ENCODE measurements at places on chromosomes 1 and 21.

GRCh38 chr1:48472638-48473037 is 634 bp upstream of the SPATA6 start:
- no peak for DNase-seq

DNA sequence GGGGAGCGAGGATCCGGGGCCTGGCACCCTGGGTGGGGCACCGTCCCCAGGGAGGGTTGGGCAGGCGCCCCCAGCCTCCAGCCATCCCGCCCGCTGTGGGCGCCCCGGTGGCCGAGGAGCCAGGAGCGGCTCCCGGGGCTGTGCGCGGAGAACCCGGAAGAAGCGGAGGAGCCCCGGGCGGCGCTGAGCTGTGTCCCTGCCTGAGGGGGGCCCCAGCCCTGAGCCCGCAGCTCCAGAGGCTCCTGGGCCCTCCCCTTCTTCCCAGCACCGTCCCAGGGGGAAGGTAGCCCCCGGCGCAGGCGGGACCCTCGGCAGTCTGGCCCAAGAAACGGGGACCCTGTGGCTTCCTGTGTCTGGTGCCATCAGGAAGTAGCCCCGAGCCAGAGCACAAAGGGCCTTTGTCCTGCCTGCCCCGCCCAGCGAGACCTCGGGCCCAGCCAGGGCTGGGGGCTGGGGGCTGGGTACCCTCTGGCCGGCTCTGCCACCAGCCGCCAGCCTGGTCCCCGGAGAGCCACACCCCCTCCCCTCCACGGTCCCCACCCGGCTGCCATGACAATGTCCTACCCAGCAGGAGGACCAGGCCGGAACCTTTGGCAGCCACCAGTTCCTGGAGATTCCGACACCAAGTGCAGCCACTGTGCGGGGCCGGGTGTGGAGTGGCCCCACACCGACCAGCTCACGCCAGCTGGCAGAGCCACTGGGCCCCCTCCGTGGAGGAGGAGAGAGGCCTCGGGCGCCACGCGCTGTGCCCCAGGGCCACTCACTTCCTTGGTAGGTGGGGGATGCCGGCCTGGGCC is 15.6 kb upstream of the TTLL10 start:
- DNase-seq: peak; percentile 48

DNA sequence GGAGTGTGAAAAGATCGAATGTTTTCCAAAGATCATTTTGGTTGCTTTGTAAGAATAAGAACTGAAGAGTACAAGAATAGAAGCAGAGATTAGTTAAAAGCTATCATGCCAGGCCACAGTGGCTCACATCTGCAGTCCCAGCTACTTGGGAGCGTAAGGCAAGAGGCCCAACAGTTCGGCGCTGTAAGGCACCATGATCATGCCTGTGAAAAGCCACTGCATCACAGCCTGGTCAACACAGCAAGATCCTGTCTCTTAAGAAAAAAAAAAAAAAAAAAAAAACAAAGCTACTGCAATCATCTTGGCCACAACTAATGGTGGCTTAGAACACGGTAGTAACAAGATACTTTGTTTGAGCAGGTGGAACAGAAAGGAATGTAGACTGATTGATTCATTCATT is 116.2 kb downstream of the EIF4G3 start:
- no peak for DNase-seq

DNA sequence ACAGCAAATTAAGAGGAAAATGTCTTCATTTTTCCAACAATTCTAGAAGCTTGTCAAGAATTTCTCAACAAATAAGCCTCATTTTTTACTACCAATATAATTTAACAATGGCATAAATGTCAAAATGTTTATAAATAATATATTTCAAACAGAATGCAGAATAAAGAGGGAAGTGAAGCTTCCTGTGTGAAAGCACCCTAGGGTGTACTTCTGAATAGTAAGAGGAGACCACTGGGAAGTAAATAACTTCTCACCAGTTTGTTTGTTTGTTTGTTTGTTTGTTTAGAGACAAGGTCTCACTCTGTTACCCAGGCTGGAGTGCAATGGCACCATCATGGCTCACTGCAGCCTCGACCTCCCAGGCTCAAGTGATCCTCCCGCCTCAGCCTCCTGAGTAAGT is 244.3 kb downstream of the SLC45A1 start:
- no peak for DNase-seq

- peak; percentile 24 for DNase-seq
Measured at GRCh38 chr1:175757381-175758015, 14.1 kb upstream of the TNR start.

GRCh38 chr1:209585672-209586071 is 2.2 kb downstream of the CAMK1G start:
- no peak for DNase-seq

DNA sequence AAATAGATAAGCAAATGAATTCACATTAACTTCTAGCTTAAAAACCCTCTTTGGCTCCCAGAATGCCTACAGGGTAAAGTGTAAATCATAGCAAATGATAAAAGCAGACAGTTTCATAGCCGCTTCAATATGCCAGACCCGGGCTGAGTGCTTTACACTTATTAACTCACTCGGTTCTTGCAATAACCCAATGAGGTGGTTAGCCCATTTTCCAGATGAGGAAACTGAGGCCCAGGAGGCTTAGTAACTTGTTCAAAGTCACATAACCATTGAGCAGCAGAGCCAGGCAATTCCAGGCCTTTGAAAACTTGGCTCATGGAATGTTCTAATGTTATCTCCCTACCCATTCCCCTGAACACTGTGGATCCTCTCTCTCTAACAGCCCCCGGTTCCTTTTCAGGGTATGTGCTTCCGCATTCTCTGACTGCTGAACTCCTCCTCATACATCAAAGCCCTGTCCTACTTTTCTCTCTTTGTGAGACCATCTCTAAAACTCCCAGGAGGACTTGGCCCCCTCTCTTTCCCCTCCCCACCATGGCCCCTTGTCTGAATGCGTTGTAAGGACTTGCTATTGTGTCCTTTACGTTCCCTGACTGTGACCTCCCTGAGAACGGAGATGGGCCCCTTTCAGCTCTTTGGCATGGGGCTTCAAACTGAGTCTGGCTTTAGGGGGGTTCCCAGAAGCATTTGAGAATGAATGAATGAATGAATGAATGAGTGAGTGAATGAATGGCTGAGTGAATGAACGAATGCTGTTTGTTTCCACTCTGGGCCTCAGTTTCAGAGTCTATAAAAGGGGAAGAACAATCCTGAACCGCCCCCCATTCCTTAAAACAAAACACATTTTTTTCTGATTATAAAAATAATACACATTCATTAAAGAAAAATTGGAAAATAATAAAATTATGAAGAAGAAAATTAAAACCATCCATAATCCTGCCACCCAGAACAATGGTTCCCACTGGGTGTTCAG is 15.6 kb upstream of the RUNX3 start:
- no peak for DNase-seq

GRCh38 chr1:26067432-26067911 is at the start of gene TRIM63:
TSS of gene TRIM63 (minus strand) at chr1:26067630. CDS start at chr1:26067494, 136 bp downstream.
- no peak for DNase-seq

GRCh38 chr1:172246521-172247390 is 173.7 kb upstream of the C1orf105 start:
- DNase-seq: no peak

- DNase-seq: no peak
Measured at GRCh38 chr1:219067350-219067712, 106.3 kb upstream of the LYPLAL1 start.

- no peak for DNase-seq
Measured at GRCh38 chr1:235018161-235018560, 110.5 kb downstream of the TOMM20 start.

GRCh38 chr1:211535346-211535745 is 43.4 kb upstream of the RD3 start:
- no peak for DNase-seq

DNA sequence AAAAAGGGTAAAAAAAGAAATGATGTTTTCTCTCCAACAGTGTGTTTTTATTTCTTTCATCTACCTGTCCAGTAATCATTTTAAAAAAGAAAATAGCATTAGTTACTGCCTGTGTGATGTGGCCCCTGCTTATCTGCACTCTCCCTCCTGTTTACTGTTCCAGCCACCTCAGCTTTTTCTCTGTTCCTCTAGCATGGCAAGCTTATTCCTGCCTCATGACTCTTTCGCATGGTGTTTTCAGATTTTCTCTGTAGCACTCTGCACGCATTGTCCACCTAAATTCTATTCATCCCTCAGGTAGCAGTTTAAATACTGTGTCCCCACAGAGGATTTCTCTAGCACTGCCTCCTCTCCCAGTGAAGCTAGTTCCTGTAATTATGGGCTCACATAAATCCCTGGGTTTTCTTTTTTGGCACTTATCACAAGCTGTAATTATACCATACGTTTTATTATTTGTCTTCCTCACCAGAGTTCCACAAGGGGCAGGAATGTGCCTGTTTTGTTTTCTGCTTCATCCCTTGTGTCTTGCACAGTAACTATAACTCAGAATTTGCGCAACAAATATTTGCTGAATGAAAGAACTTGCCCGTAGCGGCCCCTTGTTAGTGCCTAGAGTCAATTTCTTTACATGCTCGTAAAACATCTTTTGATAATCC is 51.4 kb upstream of the LRIG2 start:
- no peak for DNase-seq

DNA sequence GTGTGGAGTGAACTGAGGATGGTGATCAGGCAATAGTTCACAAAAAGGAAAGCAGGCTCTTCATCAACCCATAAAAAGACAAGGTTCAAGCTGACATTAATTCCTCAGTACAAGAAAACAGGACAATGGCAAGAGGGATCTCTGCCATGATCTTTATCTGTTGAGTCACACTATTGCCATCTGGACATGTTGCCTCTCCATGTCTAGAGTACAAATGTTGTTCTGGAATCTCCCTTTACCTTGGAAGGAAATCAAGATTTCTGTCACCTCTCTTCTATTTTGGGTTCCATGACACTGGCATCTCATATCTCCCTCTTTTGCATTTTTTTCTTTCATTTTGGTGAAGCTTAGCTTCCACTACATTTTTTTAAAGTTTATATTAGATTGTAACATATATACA is 329.1 kb downstream of the USP25 start:
- DNase-seq: no peak

DNA sequence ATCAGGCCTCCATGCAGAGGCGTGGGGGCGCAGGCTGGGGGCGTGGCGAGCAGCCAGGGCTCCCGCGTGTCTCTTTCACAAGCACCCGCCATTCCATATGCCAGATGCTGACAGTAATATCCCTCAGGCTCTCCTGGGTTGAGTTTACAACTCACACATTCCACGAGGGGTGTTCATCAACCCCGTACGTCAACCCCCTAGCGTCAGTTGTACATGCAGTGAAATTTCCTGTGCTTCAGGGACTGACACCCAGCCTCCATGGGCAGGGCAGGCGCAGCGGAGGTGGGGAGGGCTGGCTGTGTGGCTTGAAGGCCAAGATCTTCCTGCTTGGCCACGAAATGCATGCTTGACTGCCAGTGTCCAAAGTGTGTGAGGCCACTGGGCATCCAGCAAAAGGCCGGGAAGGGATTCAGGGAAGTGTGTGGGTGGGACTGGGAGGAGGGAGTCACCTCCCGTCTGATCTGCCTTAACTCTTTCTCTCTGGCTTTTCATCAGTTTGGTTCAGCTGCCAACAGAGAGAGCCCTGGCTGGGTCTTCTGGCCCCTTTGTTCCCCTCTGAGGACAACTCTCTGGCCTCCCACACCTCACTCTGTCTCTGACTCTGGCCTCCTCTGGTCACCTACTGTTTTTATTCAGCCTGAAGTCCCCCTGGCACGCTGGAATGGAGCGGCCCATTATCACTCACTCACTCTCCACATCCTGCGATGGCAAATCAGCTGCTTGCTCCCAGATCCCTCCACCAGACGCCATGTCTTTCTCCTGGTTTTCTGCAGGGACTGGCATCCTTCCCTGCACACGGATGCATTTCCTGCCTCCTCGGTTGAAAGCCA is 33.8 kb downstream of the CLIC6 start:
- no peak for DNase-seq

- no peak for DNase-seq
Measured at GRCh38 chr1:47471163-47471562, 33.3 kb downstream of the FOXD2 start.

- DNase-seq: no peak
Measured at GRCh38 chr1:156692441-156692924, 12.9 kb downstream of the CRABP2 start.

DNA sequence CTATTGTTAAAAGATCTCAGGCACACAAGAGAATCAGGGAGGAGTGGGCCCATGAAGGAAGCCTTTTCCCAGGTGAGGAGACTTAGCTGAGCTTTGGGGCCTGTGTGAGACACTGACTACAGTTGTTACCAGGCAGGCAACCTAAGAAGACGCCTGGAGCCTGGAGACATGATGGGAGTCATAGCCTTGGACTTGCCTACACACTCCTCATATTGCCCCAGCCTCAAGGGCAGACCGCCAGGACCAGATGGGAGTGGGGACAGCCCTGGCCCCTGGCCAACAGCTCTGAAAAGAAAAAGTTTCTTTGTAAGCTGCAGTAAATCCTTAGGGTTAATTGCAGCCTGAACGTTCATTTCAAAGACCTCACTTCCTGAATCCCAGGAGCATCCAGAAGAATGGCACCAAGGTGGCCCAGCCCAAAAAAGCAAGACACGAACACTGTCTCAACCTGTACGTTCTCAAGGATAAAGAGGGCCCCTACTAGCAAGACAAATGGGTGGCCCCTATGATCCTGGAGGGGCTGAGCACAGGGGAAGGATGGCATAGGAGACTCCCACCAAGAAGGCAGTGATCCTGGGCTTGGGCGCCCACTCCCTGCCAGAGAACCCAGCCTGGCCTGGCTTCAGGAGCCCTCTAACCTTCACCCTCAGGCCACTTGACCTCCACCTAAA is 33.2 kb upstream of the BTG2 start:
- DNase-seq: no peak

- DNase-seq: no peak
Measured at GRCh38 chr1:65939636-65940035, 146.9 kb downstream of the PDE4B start.

DNA sequence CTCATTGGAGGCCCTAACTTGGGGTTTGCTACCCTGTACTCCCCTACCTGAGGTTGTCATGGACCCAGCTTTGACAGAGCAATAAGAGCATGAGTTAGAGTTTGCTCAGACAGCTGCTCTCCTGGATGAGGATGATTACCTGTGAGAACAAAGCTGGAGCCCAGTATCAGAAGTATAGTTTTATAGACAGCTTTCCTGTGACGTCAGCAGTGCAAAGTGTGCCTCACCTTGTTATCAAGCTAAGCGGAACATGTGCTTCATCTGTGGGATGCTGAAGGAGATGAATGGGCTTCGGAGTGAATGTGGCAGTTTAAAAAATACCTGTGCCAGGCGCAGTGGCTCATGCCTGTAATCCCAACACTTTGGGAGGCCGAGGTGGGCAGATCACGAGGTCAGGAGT is 5.4 kb upstream of the WDR47 start:
- DNase-seq: no peak

DNA sequence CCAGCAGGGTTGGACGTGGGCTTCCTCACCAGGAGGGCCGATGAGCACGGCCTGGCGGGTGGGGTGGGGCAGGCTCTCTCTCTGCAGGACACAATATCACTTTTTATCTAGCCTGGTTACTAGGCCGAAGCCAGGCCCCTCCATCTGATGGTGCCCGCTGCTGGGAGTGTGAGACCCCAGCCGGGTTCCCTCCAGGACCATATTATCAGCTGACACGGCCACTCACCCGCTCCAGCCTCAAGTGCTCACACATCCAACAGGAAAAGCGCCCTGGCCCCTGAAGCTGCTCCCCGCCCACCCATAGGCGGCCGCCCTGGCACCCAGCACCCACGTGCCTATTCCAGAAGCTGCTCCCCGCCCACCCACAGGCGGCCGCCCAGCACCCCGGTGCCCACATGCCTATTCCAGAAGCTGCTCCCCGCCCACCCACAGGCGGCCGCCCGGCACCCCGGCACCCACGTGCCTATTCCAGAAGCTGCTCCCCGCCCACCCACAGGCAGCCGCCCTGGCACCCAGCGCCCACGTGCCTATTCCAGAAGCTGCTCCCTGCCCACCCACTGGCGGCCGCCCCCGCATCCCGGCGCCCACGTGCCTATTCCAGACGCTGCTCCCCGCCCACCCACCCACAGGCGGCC is 5.0 kb downstream of the SLC19A1 start:
- no peak for DNase-seq

Data from activated CD4-positive, alpha-beta memory T cell treated with anti-CD3 and anti-CD28 coated beads, Interleukin-2, amount 10 ng/mL, durations not matched to agents 7 days and 5 days (primary cell).